Cerebellar nuclear complex (tissue), 1 donor: ENCODE measurements at places on chromosomes 6 and 20.

DNA sequence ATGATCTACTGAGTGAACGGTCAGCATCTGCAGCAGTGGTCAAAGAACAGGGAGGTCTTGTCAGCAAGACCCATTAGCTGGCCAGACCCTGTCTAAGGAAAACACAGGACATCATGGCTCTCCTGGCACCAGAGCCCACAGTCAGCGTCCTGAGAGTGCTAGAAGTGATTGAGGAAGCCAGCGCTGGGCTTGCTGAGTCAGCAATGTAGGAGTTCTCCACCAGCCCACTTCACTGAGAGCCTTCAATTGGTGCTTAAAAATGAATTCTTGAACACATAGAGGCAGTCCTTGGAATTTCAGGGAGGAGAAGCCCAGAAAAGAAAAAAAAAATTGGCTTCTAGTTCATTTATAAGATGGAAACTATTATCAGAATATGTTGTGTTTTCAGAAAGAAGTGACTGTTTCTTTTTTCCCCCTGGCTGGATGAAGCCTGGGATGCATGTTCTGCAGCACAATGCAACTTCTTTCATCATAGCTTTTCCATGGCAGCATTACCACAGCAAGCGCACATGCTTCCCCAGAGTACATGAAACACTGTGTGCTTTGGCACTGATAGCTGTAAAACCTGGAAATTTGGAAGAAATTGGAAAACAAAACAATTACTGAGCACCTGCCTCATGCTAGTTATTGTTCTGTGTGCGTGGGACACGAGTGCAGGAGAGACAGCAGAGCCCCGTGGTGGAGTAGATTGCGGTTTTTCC is 899.9 kb downstream of the C6orf118 start:
- no peak for DNase-seq

- DNase-seq: no peak
These were observed 358.2 kb downstream of the KIF16B start for GRCh38 chr20:16215041-16215440.

DNA sequence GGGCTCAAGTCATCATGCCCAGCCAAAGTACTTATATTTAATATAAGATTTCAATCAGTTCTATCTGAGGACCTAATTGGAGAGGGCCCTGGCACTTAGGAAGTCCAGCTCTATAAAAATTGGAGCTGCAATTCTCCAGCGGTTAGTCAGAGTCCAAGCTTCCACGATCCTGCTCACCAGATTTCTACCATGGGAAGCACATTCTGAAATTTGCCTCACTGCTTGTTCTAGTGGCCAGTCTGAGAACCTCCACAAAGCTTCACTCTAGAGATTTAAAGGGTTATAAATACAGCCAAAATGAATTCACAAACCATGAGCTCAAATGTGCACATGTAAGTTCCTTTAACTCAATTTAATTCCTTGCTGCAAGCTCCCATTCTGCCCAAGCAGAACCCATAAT is 33.5 kb downstream of the PNLDC1 start:
- no peak for DNase-seq

GRCh38 chr20:48282591-48283228 is 497.4 kb upstream of the SULF2 start:
- no peak for DNase-seq

DNA sequence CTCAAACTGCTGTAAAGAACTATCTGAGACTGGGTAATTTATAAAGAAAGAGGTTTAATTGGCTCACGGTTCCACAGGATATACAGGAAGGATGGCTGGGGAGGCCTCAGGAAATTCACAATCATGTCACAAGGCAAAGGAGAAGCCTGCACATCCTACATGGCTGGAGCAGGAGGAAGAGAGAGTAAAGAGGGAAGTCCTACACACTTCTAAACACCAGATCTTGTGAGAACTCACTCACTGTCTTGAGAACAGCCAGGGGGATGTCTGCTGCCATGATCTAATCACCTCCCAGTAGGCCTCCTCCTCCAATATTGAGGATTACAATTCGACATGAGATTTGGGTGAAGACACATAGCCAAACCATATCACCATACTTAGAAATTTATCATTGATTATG is 1307.0 kb upstream of the GJE1 start:
- no peak for DNase-seq

GRCh38 chr20:4813076-4813862 is 91.6 kb downstream of the PRND start:
- no peak for DNase-seq

GRCh38 chr20:47865912-47866311 is 80.6 kb upstream of the SULF2 start:
- no peak for DNase-seq

- no peak for DNase-seq
These were observed 92.4 kb downstream of the COL9A1 start for GRCh38 chr6:70210462-70210861.

DNA sequence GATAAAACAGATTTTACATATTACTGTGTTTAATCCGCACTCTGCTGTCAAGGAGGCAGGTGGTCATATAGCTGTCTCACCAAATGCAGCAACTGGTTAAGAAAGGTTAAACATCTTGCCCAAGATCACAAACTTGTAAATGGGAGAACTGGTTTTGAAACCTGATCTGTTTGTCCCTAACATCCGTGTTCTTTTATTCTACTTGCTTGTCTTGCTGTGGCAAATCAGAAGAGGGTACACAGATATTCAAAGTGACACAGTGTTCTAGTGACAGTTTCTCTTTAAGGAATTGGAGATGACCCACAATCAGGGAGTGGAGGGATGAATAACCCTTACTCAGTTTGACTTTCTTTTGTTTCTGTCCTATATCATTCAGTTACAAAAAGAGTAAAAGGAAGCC is 83.0 kb upstream of the SGK1 start:
- no peak for DNase-seq

DNA sequence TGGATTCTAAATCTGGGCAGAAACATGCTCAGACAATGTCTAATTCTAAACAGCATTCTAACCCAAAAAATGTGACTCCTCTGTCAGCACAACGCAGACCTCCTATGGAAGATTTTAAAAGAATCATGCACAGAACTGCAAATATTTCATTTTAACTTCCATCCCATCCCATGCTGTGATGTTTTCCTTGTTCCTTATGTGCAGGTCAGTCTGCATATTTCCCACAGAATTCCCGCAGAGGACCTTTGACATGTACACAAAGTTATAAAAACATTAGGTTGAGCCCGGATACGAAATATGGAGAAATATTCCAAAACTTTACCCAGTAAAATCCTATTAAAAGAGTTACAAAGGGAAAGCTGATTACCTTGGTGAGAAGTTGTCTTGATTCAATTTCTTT is 467.1 kb upstream of the EPHA7 start:
- no peak for DNase-seq

- no peak for DNase-seq
These were observed 266.0 kb upstream of the CITED2 start for GRCh38 chr6:139640448-139640847.

DNA sequence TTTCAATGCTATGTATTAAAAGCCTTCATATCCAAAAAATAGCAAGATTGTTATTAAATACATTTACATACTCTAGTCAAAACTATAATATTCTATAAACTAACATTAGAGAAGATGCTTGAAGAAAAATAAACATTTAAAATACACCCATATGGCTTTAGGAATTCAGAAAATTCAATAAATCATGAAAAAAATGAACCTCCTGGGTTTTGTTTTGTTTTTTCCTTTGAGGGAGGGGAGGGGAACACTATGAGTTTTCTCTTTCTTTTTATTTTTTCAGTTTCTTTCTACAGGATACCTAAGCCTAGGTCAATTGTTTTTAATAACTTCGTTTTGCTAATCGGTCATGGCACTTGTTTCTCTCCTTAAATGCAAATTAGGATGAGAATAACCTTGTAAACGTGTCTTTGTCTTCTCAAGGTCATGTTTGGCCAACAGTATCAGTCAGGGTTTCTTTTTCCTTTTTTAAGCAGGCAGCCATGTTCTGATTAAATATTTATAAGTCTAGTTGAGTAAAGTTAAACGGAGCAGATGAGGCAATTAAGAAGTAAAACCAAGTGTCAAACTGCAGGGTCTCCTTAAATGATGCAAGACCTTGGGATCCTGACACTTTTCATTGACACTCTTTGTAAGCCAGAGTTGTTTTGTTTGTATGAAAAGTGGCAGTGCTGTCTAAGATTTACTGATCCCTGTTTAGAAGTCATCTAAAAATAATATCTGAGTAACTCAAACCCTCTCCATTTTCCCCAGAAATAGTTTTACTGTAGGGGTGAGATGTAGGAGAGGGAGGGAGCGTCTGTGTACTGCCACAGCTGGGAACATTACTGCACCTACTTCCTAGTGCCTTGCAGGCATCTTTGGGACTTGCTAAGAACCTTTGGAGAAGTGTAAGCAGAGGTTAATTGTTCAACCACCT is 392.3 kb downstream of the PLCB1 start:
- no peak for DNase-seq

- no peak for DNase-seq
These were observed 170.9 kb downstream of the DTNBP1 start for GRCh38 chr6:15491986-15492269.

GRCh38 chr6:106474466-106474865 is 113.9 kb downstream of the CRYBG1 start:
- no peak for DNase-seq

DNA sequence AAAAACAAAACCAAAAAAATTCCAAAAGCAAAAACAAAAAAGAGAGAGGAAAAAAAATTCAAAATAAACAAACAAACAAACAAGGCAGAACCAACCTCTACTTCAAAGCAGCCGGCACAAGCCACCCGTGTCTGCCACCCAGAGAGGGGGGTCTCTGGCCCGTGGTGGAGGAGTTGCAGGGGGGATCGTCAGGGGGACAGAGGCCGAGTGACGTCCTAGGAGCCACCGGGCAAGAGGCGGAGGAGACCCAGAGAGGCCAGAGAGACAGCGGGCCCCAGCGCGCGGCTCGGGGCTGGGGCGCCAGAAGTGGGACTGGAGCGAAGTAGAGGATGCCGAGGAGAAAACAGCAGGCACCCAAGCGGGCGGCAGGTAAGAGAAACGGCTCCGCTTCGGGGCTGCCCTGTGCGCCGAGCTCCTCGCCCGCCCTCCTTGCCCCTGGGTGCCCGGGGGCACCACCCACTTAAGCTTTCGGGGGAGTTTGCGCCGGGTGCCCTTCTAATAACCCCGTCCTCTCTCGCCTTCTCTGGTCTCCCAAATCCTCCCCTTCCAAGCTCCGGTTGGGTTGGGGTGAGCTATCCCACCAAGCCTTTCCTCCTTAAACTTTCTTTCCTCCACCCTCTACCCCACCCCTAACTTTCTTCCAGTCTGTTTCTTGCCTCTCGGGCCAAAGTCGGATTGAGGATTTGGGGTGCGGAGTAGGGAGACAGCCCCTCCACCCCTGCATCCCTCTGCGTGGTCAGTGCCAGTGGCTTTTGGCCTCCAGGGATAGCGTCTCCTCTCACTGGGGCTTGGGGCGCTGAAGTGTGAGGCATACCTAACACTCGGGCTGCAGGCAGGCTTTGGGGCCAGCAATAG is 1.0 kb downstream of the TSHZ2 start:
- DNase-seq: no peak

GRCh38 chr6:37262446-37263026 is 4.6 kb upstream of the TMEM217 start:
- no peak for DNase-seq

- no peak for DNase-seq
These were observed 16.3 kb downstream of the ZNF133 start for GRCh38 chr20:18304618-18305017.

DNA sequence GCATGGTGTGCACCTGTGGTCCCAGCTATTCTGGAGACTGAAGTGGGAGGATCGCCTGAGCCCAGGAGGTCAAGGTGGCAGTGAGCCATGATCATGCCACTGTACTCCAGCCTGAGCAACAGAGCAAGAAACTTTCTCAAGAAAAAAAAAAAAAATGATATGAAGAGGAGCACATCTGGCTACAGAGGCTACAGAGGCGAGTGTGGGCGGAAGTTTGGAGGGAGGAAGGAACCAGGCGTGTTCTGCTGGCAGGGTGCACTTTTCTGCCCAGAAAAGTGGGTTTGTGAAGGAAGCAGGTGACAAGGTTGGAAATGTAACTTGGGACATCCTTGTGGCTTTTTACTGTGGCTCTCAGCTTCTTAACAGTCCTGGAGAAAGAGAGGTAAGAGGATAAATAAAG is 96.7 kb downstream of the SNX5 start:
- no peak for DNase-seq

GRCh38 chr20:48236000-48236970 is 451.0 kb upstream of the SULF2 start:
- no peak for DNase-seq

- DNase-seq: no peak
These were observed 228.1 kb upstream of the RIN2 start for GRCh38 chr20:19530006-19530405.

DNA sequence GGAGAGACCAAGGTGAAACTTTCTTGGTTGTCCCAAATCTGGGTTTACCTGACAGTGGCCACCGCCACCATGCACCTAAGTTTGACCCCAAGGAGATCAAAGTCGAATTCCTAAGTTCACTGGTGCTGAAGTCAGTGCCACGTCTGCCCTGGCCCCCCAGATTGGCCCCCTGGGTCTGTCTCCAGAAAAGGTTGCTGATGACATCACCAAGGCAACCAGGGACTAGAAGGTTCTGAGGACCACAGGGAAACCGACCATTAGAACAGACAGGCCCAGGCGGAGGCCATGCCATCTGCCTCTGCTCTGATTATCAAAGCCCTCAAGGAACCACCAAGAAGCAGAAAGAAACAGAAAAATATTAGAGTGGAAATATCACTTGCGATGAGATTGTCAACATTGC is 91.2 kb downstream of the DLL1 start:
- DNase-seq: no peak

DNA sequence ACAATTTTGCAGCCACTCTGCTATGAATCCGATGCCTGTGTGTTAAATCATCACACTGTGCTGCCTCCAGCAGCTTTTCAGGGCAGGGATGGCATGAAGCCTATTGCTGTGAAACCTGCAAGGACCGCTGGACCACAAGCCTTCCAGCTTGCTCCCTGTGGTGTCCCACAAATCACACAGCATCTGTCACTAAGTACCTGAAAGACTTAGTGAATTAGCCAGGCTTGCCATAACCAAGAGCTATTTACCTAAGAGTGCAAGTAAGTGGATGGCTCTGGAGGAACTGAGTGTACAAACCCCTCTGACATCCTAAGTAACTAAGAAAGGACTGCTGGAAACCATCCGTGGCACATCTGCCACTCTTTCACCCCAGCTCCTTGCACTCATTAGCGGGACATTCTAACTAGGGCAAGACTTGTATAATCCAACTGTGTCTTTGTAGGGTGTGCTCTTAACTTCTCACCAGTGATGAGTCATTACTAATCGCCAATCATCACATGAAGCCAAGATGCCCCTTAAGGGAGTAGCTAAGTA is 34.7 kb downstream of the FOXQ1 start:
- no peak for DNase-seq

DNA sequence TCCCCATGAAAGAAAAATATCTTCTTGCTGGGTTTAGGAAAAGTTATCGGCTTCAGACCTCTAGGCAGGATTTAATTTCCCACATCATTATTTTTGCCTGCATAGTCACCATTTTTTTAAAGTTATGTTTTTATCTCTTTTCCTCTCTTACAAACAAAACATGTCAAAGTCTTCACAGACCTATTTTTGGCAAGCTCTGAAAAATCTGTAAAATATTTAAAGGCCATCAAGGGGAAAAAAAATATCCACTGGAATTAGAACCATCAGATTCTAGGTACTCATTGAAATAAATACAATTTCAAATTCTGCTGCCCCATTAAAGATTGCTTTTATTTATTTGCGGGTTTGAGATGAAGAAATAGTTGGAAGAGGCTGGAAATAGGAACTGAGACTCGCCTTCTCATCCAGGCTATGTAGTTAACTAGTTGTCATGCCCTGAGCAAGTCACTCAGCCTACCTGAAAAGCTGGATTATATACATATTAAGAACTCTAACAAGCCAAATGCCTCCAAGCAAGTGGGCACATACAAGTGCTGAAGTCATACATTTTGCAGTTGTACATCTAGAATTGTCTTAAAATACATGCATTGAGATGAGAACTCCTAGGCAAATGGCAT is 101.7 kb upstream of the SASH1 start:
- DNase-seq: no peak
